Amniotic stem cell (primary cell): ENCODE measurements at places on chromosomes 11 and 22.

DNA sequence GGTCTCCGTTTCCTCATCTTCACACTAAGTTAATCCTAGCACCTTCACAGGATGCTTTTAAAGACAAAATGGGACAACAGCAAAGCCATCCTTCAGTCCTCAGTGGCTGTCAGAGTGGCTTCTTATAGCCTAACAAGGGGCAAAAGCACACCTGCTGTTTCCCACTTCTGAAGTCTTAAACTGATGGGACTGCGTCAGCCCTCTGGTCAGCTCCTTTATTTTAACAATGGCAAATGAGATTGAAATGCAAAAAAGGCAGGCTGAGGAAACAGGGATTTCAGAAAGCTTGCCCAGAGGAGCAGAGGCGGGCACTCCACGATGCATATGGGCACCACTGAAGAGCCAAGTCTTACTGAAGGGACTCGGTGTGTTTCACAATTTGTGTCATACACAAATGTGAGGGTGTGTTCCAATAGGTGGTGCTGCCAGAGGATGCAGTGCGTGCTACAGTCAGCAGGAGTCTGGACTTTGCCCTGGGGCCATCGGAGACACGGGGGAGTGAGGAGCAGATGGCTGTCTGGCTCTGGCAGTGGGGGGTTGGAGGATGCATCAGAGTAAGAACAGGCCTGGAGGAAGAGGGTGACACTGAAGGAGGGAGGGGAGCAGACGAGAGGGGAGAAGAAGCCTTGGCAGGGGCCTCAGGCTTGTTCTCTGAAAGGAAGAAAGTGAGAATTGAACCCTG, 47.3 kb downstream of the TENM4 start:
- DNase-seq = no peak

DNA sequence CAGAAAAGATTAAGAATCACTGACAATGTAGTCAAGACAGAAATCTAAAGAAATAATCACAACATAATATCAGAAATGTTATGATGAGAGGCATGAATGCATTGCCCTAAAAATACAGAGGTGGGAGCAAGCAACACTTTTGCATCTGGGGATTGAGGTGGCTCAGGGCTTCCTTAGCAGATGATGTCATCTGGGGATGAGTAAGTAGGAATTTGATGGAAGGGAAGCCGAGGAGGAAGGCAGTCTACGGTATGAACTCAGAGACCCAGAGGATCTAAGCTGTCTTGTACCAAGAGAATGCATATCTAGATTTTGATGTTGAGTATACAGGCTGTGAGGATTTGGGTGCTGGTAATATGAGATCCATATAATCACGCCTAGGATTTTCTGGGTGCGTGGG, 193.0 kb upstream of the SNX19 start:
- DNase-seq = peak; percentile 33

- DNase-seq = no peak
These were observed 74.7 kb upstream of the DRD2 start for GRCh38 chr11:113549611-113550578.

DNA sequence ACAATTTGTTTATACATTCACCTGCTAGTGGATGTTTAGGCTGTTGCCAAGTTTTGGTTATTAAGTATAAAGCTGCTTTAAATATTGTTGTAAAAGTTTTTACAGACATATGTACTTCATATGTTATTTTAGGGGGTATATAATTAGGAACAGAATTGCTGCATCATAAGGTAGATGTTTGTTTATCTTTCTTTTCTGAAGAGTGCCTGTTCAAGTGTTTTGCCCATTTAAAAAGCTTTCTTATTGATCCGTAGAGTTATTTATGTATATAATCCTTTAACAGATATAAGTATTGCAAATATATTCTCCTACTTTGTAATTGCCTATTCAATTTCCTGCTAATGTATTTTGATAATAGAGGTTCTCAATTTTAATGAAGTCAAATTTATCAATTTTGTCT, 11.3 kb upstream of the CCDC81 start:
- DNase-seq = no peak

GRCh38 chr11:129723146-129723760, 92.4 kb upstream of the TMEM45B start:
- DNase-seq = no peak

DNA sequence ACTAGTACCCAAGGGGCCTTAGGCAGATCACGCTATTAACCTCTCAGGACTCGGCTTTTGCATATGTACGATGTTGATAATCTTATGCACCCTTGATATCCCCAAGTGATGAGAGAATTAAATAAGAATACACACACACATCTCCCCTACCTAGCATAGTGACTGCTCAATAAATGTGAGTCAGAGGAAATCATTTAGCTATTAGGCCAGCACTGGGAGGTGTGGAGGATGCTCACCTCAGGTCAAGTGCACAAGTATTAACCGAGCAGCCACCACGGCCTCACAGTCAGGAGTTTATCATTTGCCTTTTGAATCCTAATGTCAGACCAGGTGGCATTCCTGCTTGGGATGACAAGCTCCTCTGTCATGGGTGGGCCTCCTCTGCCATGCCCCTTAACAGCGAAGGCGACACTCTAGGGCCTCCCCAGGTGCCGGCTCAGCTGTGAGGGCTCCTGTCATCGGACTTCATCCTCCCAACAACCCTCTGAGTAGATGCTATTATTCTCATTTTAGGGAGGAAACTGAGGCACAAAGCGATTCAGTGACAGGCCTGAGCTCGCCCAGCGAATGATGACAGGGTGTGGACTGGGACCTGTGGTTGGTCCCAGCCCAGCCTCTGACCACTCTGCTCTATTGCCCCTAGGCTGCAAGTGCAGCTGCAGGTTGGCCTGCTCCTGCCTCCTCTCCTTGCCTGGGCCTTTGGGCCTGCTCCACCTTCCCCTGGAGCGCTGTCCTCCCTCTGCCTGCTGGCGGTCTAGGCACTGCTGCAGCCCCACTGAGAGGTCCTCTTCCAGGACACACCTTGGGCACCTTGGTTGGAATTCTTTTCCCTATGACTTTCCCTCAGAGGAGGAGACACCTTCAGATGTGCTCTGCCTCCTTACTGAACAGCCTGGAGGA, 5.0 kb upstream of the SOX10 start:
- no peak for DNase-seq

DNA sequence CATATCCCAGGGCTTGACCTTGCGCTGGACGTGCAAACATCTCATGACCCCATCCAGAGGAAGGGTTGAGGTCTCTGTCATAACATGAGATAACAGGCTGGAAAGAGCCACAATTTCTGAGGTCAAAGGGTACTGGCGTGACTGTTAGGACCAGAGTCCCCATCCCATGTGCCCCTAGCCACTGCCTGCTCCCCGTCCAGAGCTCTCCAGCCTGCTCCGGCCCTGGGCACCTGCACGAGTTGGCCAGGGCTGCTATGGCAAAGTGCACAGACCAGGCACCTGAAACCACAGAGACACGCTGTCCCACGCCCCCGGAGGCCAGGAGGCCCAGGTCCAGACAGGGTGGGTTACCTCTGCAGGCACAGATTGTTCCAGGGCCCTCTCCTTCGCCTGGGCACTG, 58.9 kb downstream of the SHANK2 start:
- no peak for DNase-seq
